Stimulated activated CD4-positive, alpha-beta T cell treated with anti-CD3 and anti-CD28 coated beads, Interleukin-1b, Interleukin-23, amount 100 ng/mL, for 1 hour (primary cell): ENCODE measurements at places on chromosomes 7 and 10.

DNA sequence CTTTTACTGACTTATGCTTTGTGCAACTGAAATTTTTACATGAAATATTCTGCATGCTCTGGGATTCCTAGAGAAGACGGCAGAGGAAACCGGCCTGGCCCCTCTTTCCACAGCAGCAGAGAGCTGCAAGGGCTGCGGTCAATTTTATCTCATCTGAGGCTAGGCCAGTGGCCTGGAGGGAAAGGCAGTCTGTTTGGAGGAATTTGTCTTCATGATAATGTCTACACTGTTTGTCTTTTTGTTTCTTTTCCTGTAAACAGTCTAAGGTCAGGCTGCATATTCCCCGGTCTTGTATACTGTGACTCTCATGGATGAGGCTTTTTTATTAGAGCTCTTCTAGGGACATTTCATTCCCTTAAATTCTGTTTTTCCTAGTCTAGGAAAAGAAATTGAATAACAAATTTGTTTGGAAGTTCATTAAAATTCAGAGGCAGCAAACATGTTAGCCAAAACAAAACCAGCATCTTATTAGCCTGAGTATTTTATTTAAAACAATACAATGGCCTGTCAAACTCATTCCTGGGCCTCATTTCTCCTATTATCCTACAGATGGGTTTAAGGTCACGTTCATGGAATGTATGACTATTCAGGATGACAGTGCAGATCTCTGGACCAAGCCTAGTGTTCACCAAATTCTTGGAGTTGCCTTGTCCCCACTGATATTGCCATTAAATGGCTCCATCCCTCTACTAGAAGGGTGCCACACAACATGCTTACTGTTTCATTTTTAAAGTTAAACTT is 26.4 kb downstream of the LAMB4 start:
- DNase-seq, result no peak

DNA sequence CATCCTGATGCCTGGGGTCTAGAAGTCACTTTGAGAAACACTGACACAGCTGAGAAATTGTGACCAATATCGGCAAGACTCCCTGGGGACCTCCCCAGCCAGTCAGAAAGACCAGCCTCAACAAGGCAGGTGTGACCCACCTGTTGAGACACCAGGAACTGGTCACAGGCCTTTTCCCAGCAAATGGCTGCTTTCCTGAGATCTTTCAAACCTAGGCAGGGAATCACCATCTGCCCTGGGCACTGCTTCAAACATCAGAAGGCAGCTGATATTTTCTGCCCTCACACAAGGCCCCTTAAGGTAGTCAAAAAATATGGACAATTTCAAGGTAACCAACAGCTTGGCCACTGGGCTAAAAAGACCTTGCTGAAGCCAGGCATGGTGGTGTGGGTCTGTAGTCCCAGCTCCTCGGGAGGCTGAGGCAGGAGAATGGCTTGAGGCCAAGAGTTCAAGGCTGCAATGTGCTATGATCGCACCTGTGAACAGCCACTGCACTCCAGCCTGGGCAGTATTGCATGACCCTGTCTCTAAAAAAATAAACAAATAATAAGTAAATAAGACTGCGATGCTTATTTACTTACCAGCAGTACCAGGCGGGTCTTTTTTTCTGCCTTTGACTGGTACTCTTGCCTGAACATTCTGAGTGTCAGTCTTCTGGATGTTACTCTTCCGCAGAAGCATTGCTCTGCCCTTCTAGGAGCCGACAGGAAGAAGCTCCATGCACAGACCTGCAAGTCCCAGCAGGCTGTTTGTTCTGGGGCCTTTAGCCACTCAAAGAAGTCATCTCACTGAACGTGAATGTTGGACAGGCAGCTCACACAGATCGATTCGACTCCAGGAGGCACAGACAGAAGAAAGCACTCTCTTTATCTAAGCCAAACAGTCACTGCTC is 59.7 kb downstream of the SORBS1 start:
- no peak for DNase-seq

- DNase-seq, result no peak
Observed at GRCh38 chr7:107381453-107381852, 88.4 kb upstream of the GPR22 start.

- DNase-seq, result no peak
Observed at GRCh38 chr7:91912494-91912893, 28.2 kb upstream of the AKAP9 start.

DNA sequence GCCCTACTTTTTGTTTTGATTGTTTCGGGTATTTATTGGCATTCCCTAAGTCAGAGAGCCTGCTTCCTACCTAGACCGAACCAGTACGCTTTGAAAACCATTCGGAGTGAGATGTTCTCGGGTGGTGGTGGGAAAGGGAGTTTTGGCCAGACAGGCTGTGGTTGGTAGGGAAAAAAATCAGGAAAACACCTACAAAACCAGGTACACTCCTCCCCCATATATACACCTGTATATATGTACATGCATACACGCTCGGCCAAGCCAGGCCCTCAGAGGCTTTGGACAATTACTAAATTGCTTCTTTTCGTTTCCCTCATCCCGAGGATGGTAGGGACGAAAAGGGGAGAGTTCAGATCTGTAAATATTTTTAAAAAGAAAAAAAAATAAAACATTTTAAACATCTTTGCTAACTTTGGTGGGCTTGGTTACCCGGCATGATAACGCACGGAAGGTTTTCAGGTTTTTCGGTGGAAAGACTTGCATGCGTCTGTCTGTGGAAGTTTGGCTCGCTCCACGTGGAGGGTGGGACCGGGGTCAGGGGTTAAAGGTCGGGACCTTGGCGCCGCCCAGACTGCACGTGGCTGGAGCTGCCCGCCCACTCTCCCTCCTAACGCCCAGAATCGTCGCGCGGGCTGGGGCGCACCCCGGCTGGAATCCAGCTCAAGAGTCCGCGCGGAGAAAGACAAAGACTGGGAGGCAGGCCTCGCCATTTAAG is 2.5 kb downstream of the HMX2 start:
- DNase-seq, result no peak

GRCh38 chr10:102612964-102613275 is 31.4 kb upstream of the TRIM8 start:
- DNase-seq, result peak; percentile 13

DNA sequence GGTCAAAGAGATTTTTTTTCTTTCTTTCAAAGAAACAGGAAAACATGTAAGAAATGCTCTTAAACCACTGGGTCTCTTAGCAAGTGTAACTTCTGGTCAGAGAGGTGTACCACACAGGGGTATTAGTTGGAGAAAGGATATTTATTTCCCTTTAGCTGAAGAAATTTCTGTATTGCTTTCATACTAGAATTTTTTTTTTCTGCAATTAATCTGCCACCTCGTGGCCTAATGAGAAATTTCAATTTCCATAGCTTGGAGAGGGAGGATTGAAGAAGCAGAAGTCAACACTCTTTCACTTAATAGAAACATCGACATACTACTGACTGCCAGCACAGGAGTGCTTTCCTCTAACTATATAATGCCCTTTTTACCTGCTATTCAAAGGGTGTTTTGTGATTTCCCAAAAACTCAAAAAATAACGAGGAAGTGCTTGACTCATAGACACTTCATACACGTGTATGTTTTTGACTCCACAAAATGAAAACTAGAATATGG is 177.6 kb upstream of the NAMPT start:
- DNase-seq, result no peak

- DNase-seq, result no peak
Observed at GRCh38 chr7:24422441-24423010, 138.5 kb downstream of the NPY start.

DNA sequence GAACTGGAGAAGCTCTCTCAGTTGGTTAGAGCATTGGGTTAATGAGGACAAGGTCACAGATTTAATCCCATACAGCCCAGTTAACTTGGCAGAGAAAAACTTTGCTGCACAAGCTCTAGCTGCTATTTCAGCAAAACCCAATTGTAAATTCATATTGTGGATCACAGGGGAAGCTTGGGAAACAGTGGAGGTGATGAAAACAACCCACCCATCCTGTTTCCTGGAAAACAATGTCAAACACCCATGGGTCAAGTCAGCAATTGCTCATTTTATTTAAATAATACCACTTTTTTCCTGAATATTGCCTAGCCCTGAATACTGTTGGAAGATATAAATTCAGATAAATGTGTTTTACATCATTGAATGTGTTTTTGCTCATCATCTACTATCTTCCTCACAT is 900.6 kb upstream of the LRRTM3 start:
- DNase-seq, result no peak

GRCh38 chr10:18099415-18099814 is 40.8 kb upstream of the CACNB2 start:
- no peak for DNase-seq

DNA sequence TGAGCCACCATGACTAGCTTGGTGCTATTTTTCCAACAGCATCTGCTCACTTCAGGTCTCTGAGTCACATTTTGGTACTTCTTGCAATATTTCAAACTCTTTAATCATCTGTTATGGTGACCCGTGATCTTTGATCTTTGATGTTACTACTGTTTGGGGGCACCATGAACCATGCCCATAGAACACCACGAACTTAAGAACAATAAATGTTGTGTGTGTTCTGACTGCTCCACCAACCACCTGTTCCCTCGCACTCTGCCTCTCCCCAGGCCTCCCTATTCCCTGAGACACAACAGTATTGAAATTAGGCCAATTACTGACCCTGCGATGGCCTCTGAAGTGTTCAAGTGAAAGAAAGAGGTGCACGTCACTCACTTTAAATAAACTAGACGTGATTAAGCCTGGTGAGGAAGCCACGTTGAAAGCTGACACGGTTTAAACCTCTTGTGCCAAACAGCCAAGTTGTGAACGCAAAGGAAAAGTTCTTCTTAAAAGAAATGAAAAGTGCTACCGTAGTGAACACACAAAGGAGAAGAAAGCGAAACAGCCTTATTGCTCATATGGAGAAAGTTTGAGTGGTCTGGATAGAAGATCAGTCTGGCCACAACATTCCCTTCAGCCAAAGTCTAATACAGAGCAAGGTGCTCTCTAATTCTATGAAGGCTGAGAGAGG is 27.2 kb upstream of the ATP6V0A4 start:
- no peak for DNase-seq

DNA sequence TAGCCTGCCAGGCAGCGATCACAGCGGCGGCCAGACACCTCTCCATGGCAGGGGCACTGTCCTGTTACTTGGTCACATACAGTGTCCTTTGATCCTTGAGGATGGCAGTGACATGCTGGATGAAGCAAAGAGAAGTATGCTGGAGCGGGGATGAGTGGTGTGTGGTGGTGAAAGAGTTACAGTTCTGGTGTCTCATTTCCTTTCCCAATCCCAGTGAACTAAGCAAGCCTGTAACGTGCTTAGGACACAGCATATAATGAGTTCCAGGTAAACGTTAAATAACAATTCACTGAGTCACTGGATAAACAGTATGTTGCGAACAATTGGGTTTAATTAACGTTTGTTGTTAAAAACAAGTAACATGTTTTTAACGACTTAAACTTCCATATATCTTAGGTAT is 63.5 kb upstream of the LAMB1 start:
- no peak for DNase-seq

DNA sequence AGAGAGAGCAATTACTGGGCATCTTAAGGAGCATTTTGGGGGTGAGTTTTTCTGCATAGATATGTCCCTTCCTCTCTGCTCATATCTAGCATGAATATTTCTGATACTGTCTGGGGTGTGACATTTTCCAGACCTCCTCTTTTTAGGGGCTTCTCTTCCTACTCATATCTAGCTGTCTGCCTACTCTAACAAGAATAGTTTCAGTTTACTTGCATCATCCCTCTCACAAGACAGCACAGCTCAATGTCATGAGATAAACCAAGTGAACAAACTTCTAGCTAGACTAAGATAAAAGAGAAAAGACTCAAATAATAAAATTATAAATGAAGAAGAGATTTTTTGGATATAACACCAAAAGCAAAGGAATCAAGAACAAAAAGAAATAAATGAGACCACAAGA is 419.5 kb upstream of the SORCS1 start:
- DNase-seq, result no peak

DNA sequence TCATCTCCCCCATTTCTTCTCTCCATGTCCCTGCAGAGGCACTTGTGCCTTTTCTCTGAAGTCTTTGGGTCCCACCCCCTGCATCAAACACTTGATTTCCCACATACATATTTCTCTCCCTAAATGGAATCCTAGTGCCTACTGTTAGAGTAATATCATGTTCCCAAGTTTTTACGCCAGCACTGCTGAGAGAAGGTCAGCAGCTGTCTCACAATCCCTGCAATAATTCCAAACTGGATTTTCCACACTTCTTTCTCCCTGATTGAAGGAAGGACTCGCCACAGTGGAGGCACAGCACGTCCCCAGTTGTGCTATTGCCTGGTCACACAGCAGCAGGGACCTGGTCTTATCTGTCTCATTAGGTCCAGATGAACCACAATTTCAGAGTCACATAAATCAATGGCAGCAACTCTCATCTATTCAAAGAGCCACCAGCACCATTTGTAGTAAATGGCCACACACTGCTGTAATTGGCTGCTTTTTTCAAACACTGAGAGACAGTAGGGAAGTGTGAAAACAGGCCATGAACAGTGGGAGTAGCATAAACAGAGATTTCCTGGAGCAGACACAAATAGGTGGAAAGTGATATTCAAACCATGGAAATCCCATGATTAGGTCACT is 605.5 kb downstream of the XPNPEP1 start:
- DNase-seq, result no peak

DNA sequence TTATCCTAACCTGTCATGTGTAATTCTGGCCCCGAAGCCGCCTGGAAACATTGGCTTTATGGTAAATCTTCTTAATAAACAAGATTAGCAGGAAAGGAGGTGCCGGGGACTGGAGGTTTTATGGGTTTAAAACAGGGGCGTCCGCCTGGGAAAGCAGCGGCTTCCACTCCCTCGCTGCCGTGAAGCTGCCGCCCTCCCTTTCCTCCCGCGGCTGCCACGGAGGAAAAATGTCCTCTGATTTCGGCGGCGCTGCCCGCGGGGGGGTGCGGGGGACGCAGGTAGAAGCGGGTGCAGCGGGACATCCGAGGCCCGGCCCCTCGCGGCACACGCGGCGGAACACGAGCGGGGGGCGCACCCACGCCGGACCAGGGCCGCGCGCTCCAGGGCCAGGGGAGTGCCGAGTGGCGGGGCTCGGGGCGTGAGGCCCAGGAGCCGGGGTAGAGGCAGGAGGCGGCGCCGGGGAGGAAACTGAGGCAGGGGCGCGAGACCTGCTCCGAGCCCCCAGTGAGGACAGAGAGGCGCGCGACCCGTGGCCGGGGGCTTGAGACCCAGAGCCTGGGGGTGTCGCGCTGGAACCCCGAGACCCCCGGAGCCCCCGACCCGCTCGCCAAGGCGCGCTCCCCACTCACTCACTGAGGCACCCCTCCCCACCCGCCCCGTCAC is 993 bp downstream of the PTPRN2 start:
- no peak for DNase-seq

DNA sequence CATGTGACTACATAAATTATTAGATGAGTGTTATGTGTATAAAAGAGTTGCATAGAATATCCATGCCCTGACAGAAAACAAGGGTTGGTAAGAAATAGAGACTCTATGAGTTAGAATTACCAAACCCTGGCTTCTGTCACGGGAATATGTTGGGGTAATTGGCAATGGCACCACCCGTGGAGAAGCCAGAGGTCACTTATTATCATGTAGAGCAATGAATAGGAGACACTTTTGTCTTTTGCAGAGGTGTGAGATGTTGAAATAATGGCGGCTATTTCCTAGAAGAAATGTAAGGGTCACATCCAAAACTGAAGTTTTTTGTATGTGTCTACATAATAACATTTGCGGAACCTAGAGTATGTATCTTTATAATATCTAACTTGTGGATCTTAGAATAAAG is 35.3 kb downstream of the ABCB5 start:
- DNase-seq, result no peak

GRCh38 chr10:130928306-130928705 is 383.2 kb downstream of the TCERG1L start:
- no peak for DNase-seq
